Activated CD4-positive, alpha-beta T cell treated with anti-CD3 and anti-CD28 coated beads, Interleukin-2, amount 50 U/mL, for 48 hours (primary cell): ENCODE measurements at places on chromosomes 6 and 20.

DNA sequence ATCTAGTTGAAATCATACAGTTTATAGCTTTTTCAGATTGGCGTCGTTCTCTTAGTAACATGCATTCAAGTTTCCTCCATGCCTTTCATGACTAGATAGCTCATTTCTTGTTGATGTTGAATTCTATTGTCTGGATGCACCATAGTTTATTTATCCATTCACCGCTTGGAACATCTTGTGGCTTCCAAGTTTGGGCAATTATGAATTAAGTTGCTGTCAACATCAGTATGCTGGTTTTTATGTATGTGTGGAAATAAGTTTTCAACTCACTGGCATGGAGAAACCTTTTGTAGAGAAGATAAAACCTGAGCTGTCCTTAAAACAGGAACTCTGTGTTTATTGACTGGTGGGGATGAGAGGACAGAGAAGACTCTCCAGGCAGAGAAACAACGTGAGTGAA is 248.0 kb downstream of the CDC5L start:
- no peak for DNase-seq

DNA sequence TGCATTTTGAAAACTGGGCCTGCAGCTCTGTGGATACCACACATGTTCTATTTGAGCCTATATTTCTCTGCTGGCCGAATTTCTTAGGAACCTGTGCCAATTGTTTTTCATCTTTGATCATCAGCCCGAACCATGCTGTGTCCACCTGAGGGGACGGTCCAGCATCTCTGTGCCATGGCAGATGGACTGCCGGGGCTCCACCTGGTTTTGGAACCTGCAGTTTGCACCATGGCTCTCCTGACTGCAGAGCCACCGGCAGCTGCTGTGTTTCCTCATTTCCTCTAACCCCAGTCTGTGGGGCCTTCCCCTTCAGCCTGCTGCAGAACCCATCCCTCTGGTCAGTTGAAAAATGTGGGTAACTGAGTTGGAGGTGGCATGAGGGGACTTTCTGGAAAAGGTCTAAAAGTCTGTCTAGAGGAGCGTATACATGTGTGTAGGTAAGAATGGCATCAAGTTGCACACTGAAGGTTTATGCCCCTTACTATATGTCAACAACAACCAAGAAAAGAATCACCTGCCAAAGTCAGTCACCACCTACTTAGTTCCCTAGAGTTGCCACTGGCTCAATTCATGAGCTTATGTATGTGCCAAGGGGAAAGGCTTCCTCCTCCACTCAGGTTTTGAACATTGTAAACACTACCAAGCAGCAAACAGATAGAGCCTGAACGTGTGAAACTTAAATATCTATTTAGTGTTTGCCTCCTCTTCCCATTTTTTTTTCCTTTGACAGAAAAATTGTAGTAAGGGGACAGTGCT is 548.2 kb downstream of the PRKN start:
- no peak for DNase-seq

- no peak for DNase-seq
Measured at GRCh38 chr20:18527836-18528235, 20.1 kb downstream of the SEC23B start.

- no peak for DNase-seq
Measured at GRCh38 chr20:51953731-51954340, 151.5 kb upstream of the SALL4 start.

- DNase-seq: no peak
Measured at GRCh38 chr6:127792616-127793015, 108.2 kb downstream of the THEMIS start.

DNA sequence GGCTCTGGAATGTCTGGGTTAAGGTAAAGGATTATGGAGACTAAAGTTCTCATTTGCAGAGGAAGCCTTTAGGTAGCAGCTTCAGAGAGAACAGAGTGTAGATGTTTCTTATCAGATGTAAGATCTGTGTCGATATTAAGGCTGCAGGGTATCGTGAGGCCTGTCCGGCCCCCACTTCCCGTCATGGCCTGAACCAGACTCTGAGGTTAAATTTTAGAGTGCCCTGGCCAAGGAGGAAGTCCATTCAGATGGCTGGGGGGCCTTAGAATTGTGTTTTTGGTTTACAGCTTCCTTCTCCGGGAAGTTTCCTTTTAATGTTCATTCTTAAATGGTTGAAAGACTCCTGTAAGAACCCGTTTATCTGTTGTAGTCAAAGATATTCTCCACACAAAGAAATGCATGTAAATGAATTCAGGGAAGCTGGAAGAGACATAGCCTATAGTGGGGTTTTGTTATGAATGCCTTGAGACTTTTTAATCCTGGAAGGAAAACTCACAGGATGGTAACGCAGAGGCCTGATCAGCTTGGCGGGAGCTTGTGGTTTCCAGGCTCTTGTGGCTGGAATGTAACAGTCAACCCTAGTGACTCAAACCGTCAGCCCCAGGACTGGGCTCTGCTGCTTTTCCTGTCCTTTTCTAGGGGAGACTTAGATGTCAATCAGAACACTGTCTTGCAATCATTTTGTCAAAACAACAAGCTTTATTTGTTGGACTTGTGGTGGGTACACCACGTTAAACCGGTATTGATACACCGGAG is 34.7 kb downstream of the KIF25 start:
- no peak for DNase-seq

GRCh38 chr6:26157251-26158075 is 70.2 kb downstream of the HFE start:
- DNase-seq: no peak

DNA sequence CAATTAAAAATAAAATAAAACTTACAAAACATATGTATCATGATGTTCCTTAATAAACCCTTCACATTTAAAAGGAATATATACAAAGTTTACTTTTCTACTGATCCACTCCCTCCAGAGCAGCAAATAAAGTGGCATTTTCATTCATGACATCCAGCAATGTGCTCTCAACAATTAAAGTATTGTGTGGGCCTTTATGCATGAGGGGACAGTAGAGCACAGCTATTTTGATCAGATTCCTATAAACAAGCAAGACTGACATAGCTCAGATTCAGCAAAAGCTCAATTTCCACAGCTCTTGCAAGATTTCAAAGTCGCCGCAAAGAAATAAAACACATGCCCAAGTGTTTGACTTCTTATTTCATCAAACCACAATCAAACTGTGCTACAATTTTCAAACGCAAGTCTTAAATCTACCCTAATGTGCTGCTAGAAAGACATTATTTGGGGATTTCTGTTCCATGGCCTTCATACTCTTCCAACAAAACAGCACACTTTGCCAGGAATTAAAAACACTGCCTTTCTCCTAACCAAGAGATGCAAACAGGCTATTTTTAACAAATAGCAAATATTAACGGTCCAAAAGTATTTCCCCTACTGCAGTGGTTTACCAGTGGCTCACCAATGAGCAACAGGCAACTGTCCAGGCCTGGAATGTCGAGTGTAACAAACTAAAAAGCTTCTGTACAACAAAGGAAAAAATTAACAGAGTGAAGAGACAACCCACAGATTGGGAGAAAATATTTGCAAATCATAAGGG is 52.3 kb downstream of the MBOAT1 start:
- no peak for DNase-seq

DNA sequence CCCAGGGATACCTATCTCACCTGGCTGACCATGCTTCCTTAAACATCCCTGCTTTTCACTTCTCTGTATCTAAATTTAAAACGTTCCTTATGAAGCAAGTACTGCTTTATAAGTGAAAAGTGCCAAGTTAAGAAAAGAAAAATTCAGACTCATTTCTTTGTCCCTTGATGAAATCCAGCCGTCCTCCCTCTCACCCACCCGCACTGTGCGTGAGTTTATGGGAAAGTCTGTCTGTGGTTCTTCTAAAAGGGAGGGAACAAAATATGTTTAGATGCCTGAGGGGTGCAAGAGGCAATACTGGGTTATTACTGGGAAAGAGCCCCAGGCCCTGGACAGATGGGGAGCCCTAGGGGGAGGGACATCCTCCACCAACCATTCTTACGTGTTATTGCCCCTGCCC is 31.2 kb downstream of the SPDEF start:
- DNase-seq: no peak

DNA sequence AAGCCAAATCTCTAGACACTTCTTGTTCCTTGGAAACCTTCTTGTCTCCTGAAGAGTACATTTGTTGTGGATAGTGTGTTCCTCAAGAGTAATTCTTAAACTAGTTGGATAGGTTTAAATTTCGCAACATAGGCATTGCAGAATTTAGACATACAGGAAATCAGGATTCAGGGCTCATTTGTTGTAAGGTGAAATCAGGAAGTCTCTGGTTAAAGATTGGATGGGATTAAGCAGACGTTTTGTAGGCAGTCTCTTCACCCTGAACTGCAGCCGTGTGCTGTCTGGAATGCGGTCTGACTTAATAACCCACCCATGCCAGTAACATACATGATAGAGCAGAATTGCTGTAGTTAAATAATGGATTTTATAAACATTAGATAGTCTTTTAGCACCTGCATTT is 21.7 kb downstream of the HIVEP1 start:
- DNase-seq: no peak

DNA sequence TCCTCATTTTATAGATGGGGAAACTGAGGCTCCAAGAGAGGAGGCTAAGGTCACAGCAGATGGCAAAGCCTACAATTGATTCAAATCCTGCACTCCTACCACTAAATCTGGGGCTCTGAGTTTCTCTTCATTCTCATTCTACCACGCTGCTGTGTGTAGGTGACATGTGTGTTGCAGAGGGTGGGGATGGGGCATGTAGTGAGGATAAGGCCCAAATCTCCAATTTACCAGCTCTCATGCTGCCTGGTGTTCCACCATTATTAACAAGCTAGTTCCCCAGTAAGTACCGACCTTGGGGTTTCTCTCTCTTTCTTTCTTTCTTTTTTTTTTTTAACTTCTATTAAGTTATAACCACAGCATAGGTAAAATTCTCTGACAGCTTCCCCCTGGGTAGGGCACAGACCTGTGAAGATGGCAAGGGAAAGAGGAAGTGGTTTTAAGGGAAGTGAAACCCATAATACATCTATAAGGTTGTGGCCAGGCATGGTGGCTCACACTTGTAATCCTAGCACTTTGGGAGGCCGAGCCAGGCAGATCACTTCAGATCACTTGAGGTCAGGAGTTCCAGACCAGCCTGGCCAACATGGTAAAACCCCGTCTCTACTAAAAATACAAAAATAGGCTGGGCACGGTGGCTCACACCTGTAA is 13.0 kb upstream of the MATN4 start:
- DNase-seq: no peak

GRCh38 chr6:119526561-119527230 is 177.1 kb upstream of the MAN1A1 start:
- no peak for DNase-seq

DNA sequence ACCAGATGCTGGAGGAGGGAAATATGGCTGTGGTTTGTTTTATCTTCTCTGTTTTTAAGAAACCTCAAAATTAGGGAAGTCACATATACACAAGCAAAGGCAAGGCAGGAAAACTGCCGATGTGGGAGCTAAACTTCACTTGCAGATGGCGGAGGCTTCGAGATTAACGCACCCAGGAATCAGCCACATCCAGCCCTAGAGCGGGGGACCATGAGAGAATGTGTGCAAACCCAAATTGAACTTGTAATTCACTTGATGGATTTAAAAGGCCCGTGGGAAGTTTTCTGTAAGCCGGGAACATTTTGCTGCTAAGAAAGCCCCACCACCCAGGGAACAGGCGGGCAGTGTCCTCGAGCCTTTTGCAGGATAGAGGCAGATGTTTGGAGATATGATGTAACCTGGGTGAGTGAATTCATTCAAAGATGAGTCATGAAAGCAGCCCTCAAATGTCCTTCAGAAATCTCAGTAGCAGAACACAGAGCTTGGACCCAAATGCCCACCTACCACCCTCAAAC is 39.9 kb downstream of the PREX1 start:
- DNase-seq: no peak

GRCh38 chr20:41306061-41306727 is 11.3 kb downstream of the ZHX3 start:
- no peak for DNase-seq

- DNase-seq: no peak
Measured at GRCh38 chr20:58997141-58997770, 9.8 kb downstream of the CTSZ start.

- DNase-seq: no peak
Measured at GRCh38 chr20:289693-290083, 862 bp downstream of the C20orf96 start.
